RWPE2 (cell line): ENCODE measurements at places on chromosomes 3 and 15.
A peak's percentile ranks its signal among the peaks of the same experiment; 100 is the strongest.

GRCh38 chr15:77629070-77630030, 3.4 kb downstream of the LINGO1 start:
- no peak for DNase-seq

GRCh38 chr3:196699749-196700148, 12.3 kb downstream of the CEP19 start:
- no peak for DNase-seq

DNA sequence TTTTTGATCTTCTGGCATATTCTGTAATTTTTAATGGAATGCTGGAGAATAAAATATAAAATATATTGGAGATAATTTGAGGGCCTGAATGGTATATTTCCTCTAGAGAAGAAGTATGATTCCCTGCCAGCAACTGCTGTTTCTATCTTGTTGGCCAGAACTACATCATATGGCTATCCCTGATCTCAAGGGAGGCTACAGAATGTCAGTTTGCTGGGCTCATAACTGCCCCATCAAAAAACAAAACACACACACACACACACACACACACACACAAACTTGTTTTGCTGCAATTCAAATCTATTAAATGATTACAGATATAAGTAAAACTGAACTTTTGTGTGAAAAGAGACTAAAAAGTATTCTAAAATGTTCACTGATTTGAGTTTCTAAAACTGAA, 51.0 kb downstream of the RASA2 start:
- DNase-seq, result no peak

DNA sequence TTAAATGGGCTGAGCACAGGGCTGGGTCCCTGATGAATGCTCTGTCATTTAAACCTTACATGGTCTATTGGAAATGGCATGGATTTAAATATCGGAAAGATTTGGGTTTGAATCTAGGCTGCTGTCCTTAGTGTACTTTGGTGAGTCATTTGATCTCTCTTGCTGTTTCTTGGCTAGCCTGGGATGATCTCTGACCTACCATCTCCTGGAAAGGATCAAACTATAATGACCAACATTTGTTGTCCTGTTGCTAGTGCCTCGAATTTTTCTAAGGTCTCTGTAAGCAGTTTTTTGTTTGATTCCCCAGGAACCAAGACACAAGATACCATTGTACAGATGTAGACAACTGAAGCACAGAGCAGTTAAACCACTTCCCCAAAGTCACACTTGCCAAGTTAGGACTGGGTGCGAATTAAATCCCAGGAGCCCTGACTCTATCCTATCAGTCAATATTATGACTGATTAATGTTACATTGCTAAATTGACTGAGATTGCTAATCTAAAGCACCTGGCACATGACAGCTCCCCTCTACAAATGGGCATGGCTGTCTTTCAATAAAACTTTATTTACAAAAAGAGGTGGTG, 244.9 kb upstream of the MCTP2 start:
- DNase-seq, result no peak

DNA sequence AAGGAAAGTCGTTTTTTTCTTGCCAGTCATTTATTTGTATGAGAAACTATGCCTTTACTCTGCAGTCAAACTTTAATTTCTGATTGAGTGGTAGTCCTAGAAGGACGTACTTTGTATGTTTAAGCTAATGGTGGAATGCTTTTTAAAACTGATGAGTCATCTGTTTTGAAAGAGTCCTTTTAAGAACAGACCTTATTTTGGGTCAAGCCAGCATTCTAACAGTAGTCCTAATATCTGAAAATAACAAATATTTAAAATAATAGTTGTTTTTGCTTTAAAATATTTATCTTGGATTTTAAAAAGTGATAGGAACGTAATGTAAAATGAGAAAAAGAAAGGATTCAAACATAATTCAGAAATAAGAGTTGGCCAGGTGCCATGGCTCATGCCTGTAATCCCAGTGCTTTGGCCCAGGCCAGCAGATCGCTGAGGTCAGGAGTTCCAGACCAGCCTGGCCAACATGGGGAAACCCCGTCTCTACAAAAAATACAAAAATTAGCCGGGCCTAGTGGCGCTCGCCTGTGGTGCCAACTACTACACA, 1.3 kb upstream of the LRRC58 start:
- DNase-seq, result no peak

DNA sequence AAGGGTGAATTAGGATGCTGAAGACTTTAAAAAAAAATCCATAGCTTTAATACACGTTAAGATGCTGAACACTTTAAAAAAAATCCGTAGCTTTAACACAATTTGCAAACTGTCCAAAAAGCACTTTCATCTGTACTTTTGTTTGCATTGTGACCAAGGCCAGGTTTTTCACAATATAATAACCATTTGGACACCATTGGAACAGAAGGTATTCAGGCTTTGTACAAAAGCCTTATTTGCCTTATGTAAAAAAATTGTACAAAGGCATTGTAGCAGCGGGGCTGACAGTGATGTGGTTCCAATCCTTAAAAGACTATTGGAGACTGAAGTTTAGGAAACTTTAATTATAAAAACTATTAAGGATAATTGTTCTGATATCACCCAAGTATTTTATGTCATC, 15.2 kb upstream of the ICE2 start:
- no peak for DNase-seq

DNA sequence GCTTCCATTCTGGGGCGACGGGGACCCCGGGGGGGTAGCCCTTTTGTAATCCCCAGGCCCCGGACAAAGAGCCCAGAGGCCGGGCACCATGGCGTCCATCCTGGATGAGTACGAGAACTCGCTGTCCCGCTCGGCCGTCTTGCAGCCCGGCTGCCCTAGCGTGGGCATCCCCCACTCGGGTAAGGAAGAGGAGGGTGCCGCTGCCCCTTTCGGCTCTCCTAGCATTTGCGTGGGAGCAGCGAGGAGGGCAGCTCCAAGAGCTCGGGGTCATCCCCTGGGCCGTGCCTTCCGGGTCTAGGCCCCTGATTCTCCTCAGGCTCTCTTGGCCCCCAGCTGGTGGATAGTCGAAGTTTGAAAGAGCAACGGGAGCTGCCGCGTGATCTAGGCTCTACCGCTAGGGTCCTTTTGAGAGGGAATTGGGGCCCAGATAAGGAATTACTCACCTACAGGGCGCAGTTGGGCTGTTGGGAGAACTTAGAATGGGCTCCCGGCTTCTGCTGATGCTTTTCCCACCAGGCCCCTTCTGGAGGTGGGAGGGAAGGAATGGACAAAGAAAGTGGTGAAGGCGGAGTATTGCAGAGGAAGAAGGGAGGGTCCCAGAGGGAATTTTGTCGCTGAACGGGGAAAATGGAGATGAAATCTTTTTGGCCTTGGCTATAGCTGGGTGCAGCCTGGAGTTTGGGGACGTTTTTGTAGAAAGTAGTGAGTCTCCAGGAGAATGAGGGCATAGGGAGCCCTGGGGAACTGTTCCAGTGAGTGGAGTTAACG, 615 bp downstream of the VPS18 start:
- DNase-seq, result peak; percentile 80

DNA sequence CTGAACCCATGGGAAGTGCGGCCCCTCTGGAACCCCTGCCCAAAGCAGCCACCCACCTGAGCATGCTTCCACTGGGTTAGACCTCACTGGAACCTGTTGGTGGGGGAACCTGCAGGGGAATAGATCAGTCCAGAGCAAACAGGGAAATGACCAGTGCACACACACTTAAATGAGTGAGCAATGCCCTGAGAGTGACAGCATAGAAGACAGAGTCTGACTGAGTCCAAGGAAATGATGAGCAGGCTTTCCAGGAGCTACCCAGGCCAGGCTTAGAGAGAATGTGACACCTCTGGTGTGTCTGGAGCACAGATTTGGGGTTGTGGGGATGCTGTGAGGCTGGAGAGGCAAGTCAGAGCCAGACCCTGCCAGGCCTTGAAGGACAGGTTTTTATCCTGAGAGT, 28.5 kb downstream of the PLA1A start:
- no peak for DNase-seq

GRCh38 chr3:11247362-11247761, 24.8 kb upstream of the ATG7 start:
- no peak for DNase-seq

- DNase-seq, result no peak
Measured at GRCh38 chr15:77015646-77016320, 20.9 kb downstream of the PSTPIP1 start.

- DNase-seq, result no peak
Measured at GRCh38 chr15:92524161-92524560, 130.5 kb downstream of the ST8SIA2 start.

DNA sequence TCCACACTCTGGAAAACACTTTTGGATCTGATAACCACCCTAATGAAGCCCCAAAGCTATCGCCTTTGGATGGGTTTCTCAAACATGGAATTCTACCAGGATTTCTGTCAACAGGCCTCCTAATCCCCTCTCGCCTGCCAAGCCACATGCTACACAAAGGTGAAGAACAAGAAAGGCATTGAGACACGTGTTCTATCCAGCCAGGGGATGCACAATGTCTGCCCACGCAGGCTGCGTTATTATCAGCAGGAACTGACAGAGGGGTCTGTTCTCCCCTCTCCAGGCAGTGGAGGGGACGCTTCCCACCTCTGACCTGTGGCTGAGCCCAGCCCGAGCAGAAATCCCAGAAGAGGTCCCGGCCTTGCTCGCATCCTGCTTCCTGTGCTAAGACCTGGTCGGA, 45.4 kb upstream of the THBS1 start:
- DNase-seq, result no peak
